Ureter (tissue), 1 donor: ENCODE measurements at places on chromosomes 3 and 15. TPM values are rescaled to one million over a fixed set of nuclear protein-coding genes. Genes with fewer than 3 reads are reported as not detected.

The ZNF502 gene
- 11.4 TPM for total RNA-seq

The TRPM7 gene
- total RNA-seq = 56.2 TPM

The PTH1R gene
- total RNA-seq = 12.9 TPM

The CPLX3 gene
- total RNA-seq = not detected

The FSIP1 gene
- 1.4 TPM for total RNA-seq

The TTC21A gene
- 19.7 TPM for total RNA-seq

The REC114 gene
- not detected for total RNA-seq

The FEZF2 gene
- not detected for total RNA-seq

The SYNPR gene
- not detected for total RNA-seq

The C3orf70 gene
- 19.0 TPM for total RNA-seq

The GNAT1 gene
- not detected for total RNA-seq

The RASL12 gene
- 32.8 TPM for total RNA-seq

The GOLGA6B gene
- 0.36 TPM for total RNA-seq

The SELENOS gene
- 49.1 TPM for total RNA-seq

The CLCN2 gene
- 11.7 TPM for total RNA-seq

The KLHL40 gene
- total RNA-seq = not detected

The CFAP91 gene
- 5.8 TPM for total RNA-seq

The ABHD14A gene
- total RNA-seq = 19.4 TPM

The HTR3E gene
- not detected for total RNA-seq

The INO80 gene
- 38.6 TPM for total RNA-seq

The ZBED2 gene
- total RNA-seq = not detected

The VEPH1 gene
- total RNA-seq = 10.8 TPM

The LRRC2 gene
- total RNA-seq = 0.81 TPM
